ENCODE measurements at places on chromosomes 5 and 9.

DNA sequence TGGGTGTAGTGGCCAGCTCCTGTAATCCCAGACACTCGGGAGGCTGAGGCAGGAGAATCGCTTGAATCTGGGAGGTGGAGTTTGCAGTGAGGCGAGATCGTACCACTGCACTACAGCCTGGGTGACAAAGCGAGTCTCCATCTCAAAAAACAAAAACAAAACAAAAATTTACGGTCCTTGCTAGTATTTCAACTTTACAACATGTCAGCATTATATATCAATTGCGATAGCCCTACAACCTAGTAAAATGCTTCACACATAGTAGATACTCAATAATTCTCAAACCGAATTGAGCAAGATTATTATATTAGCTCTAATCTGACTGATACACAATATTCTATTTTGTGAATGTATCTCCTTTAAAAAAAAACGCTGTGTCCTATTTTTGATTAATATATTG, 1411.0 kb upstream of the WWC1 start:
- DNase-seq: no peak

GRCh38 chr5:137636099-137636498, 99.8 kb downstream of the KLHL3 start:
- no peak for DNase-seq

- DNase-seq: no peak
These were observed 51.6 kb downstream of the PDCD1LG2 start for GRCh38 chr9:5561828-5562488.

DNA sequence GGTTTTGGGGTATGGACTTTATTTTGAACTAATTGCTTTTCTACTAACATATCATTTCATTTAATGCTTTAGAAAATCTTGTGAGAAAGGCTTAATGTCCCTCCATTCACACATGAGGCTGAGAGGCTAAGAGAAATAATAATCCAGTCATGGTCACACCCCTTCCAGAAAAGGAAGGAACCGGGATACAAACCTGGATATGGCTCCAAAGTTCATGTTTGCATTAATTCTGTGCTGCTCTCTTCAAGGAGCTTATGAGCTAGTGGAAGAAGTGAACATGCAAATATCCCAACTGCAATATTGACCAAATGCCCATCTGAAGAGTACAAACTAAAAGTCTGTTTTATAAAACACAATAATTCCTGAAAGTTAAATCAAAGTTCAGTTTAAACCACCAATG, 732.1 kb upstream of the RIOK2 start:
- no peak for DNase-seq
